MM.1S (cell line): ENCODE measurements at places on chromosomes 12 and 14.
A peak's percentile ranks its signal among the peaks of the same experiment; 100 is the strongest.

GRCh38 chr14:90780519-90780918 lies 35.7 kb downstream of the TTC7B start:
- no peak overlapping the region for H3K27ac ChIP-seq
- H3K4me1 ChIP-seq: no peaks in the 10 kb centered on the region
- no peak for DNase-seq
- H3K27me3 ChIP-seq: no peaks in the 10 kb centered on the region

GRCh38 chr12:128978067-128978466 lies 124.8 kb downstream of the GLT1D1 start:
- no peak overlapping the region for H3K27ac ChIP-seq
- H3K27me3 ChIP-seq: no peaks in the 10 kb centered on the region
- no peak overlapping the region for H3K4me3 ChIP-seq
- no peaks in the 10 kb centered on the region for H3K4me1 ChIP-seq

GRCh38 chr12:3576891-3577290 lies 85.9 kb downstream of the PRMT8 start:
- H3K36me3 ChIP-seq: no peaks in the 10 kb centered on the region
- no peaks in the 10 kb centered on the region; the same call in 1 of the 2 replicates for H3K27me3 ChIP-seq
- H3K4me1 ChIP-seq: no peaks in the 10 kb centered on the region
- no peak for DNase-seq

- no peak overlapping the region for H3K4me3 ChIP-seq
- no peaks in the 10 kb centered on the region for H3K4me1 ChIP-seq
- H3K27me3 ChIP-seq: no peaks in the 10 kb centered on the region
- DNase-seq: no peak
Observed at GRCh38 chr12:115867854-115868253, 409.6 kb downstream of the MED13L start.

DNA sequence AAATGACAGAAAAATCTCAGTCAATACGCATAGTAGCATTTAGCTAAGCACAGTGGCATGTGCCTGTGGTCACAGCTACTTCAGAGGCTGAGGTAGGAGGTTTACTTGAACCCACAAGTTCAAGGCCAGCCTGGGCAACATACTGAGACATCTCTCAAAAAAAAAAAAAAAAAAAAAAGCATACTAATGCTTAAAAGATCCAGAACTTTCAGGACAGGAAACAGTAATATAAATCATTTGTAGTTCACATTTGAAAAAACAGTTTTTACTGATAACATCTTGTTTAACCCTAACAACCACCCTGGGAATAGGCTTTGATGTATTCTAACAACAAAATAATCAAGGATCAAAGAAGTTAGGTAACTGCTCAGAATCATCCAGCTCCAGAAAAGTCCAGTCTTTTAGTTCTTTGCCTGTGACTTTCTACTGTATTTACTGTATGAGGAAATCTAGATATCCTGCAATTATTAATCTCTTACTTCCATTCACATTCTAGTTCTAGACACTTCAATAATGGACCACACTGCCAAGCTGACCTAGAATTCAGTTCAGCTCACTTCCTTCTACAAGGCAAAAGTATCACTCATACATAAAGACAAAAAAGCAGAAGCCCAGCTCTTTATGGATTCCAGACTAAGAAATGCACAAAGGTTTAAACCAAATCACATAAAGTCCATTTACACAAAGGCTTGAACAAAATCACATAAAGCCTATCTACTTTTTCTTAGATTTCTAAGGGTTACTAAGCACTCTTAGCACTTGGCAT lies 28.5 kb downstream of the PAWR start:
- DNase-seq: no peak
- no peak overlapping the region for H3K27ac ChIP-seq
- no peaks in the 10 kb centered on the region for H3K27me3 ChIP-seq
- H3K4me3 ChIP-seq: no peak overlapping the region
- H3K36me3 ChIP-seq: no peaks in the 10 kb centered on the region

DNA sequence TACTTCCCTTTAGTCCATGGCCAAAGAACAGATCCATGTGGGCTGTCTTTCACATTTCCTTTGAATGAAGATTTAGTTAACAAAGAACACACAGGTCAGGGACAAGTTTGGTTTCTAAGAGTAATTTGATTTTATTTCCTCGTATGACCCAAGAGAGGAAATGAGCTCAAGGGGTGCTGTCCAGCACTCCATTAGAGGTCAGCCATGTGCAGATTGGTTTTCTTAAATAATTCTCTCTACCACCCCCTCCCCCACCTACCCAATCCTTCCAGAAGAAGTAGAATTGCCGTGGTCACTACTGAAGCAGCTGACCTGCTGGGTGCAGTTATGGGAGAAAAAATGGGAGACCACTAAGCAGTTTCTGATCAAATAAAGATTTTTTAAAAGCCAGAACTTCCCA lies 13.9 kb upstream of the OAS1 start:
- no peaks in the 10 kb centered on the region for H3K27me3 ChIP-seq
- H3K27ac ChIP-seq: no peak overlapping the region
- H3K4me1 ChIP-seq: no peaks in the 10 kb centered on the region
- no peak for DNase-seq
- no peaks in the 10 kb centered on the region for H3K36me3 ChIP-seq
- H3K4me3 ChIP-seq: no peak overlapping the region

GRCh38 chr12:69354556-69355187 lies 4.9 kb upstream of the YEATS4 start:
- no peaks in the 10 kb centered on the region for H3K36me3 ChIP-seq
- DNase-seq: no peak
- H3K27me3 ChIP-seq: no peaks in the 10 kb centered on the region
- H3K4me3 ChIP-seq: no peak overlapping the region

DNA sequence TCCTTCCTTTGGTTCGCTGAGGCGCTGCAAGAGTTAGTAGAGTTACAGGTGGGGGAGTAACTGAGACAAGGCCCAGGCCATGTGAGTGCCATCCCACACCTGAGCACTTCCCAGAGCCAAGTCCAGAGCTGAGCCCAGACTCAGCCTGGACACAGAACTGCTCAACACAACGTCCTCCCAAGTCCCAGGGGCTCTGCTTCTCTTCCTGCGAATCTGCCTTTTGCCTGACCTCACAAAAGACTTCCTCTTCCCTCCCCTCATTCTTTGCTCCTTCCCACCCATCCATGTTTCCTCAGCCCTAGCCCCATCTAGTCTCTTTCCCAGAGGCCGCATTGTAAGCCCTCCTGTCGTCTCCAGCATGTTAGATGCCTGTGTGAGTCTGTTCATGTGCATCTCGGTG lies 16.6 kb upstream of the MCRS1 start:
- H3K4me3 ChIP-seq: no peak overlapping the region
- H3K36me3 ChIP-seq: no peaks in the 10 kb centered on the region
- no peak overlapping the region for H3K27ac ChIP-seq
- H3K27me3 ChIP-seq: no peaks in the 10 kb centered on the region
- DNase-seq: no peak
- peaks cover 15% of the 10 kb centered on the region for H3K4me1 ChIP-seq

DNA sequence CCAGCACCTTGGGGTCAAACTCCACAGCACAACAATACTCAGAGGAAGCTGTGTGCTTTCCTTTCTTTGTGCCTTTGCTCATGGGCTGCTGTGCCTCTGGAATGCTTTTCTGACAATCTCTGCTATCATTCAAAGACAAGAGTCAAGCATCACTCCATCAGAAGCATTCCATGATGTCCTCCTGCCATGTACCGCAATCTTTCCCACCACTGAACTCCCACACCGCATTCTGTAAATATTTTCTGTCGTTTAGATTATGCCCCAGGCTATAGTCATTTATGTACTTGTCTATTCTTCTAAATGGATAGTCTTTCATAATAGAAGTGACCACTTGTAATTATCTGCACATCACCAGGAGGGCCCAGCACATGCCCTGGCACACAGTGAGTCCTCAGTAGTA lies 327.8 kb downstream of the PDZRN4 start:
- 0 out of 2 replicates have a peak, but pooled peaks cover 8% of the 10 kb centered on the region for H3K4me1 ChIP-seq
- H3K27me3 ChIP-seq: no peaks in the 10 kb centered on the region
- H3K36me3 ChIP-seq: no peaks in the 10 kb centered on the region
- no peak for DNase-seq

GRCh38 chr12:28456934-28457710 lies 266.9 kb downstream of the CCDC91 start:
- no peak overlapping the region for H3K27ac ChIP-seq
- no peaks in the 10 kb centered on the region for H3K27me3 ChIP-seq
- DNase-seq: no peak
- H3K36me3 ChIP-seq: no peaks in the 10 kb centered on the region
- H3K4me1 ChIP-seq: peaks cover 11% of the 10 kb centered on the region; the same call in 1 of the 2 replicates

DNA sequence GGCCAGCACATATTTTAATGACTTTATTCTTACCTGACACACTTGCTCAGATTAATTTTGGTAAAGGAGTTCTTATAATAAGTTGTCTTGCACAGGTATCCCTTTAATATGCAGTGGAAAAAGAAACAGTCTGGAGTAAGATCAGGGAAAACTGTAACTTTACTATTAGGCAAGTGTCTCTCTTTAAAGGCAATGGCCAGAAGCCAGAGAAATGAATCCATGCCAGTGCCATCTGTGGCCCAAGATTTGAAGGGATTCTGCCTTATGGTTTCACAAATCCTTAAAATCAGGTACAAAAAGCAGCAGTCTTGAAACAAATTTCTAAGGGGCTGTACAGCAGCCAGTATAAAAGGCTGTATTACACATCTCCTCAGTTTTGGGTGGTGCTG lies 22.4 kb downstream of the NFYB start:
- no peaks in the 10 kb centered on the region for H3K36me3 ChIP-seq
- H3K27ac ChIP-seq: no peak overlapping the region
- H3K27me3 ChIP-seq: no peaks in the 10 kb centered on the region
- no peak for DNase-seq

GRCh38 chr14:91354221-91354916 lies 63.3 kb downstream of the CCDC88C start:
- no peaks in the 10 kb centered on the region for H3K36me3 ChIP-seq
- H3K4me1 ChIP-seq: peaks cover 82% of the 10 kb centered on the region

DNA sequence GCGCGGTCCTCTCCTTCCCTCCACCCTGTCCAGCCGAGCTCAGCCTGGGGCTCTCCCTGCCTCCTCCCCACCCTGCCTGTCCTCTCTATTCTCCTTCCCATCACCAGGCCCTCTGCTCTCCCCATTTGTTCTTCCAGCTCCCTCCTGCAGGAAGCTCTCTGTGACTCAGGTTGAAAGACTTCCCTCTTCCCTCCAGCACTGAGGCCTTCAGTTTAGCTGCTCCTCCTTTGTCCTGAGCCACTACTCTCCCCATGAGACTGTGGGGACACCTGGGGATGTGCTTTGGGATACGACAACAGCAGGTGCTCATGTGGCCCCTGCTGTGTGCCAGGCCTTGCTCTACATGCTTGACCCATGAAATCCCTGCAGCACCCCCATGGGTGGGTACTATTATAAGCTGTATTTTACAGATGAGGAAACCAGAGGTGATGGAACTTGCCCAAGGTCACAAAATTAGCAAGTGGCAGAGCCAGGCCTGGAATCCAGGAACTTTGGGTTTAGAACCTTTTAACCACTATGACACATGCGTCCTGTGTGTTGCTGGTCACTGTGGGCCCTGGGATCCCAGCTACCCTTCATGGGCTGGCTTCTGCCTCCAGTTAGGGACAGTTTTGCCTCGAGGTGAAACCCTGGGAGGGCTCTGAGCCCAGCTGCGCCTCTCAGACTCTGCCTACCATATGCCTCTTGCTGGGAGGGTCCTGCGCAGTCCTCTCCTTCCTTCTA lies 5.5 kb downstream of the KRT80 start:
- H3K36me3 ChIP-seq: no peaks in the 10 kb centered on the region
- no peak overlapping the region for H3K4me3 ChIP-seq
- no peak overlapping the region for H3K27ac ChIP-seq
- DNase-seq: no peak
- H3K4me1 ChIP-seq: 0 out of 2 replicates have a peak, but pooled peaks cover 4% of the 10 kb centered on the region

DNA sequence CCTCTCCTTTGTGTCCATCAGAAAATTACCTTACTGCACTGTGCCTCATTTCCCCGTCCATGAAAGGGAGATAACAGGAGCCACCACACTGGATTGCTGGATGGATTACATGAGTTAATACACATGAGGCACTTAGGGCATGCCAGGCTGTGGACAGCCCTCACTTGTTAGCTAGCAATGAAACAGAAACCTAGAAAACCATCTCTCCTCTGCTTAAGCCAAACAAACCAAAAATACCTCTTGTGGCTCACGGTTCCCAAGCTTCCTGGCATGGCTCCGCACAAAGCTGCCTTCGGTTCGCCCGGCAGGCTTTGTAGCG lies 660 bp upstream of the HCFC2 start:
- no peaks in the 10 kb centered on the region for H3K36me3 ChIP-seq
- peak overlapping the region; percentile 84 for H3K4me3 ChIP-seq
- H3K27me3 ChIP-seq: no peaks in the 10 kb centered on the region
- H3K4me1 ChIP-seq: peaks cover 15% of the 10 kb centered on the region

GRCh38 chr12:26212396-26212795 lies 17.0 kb downstream of the SSPN start:
- no peak overlapping the region for H3K27ac ChIP-seq
- no peaks in the 10 kb centered on the region for H3K4me1 ChIP-seq
- H3K4me3 ChIP-seq: no peak overlapping the region

DNA sequence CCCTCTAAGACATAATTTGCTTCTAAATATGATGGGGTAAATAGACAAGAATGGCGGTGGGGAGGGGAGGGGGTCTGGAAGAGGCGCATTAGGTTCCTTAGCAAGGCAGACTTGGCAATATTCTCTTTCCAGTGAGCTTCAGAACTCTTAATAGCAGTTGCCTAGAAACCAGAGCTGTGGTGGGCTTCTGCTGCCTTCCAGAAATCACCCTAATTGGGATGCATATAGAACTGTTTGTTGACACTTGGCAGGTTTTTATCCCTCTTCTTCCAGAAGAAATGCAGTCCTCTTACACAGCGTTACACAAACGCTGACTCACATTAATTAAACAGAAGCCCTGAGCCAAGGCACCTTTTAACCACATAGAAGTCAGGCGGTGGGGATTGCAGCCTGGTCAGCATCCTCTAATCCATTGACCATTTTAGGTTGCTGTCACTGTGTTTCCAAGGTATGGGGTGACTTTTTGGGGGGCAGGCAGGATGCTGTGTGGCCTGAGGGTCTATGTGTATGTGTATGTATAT lies 114.1 kb downstream of the CCDC60 start:
- H3K27ac ChIP-seq: no peak overlapping the region
- no peak overlapping the region for H3K4me3 ChIP-seq
- DNase-seq: no peak
- H3K4me1 ChIP-seq: no peaks in the 10 kb centered on the region
- H3K27me3 ChIP-seq: no peaks in the 10 kb centered on the region

- DNase-seq: no peak
- no peaks in the 10 kb centered on the region for H3K27me3 ChIP-seq
- no peaks in the 10 kb centered on the region for H3K36me3 ChIP-seq
Observed at GRCh38 chr12:27194644-27195043, 49.4 kb upstream of the STK38L start.

DNA sequence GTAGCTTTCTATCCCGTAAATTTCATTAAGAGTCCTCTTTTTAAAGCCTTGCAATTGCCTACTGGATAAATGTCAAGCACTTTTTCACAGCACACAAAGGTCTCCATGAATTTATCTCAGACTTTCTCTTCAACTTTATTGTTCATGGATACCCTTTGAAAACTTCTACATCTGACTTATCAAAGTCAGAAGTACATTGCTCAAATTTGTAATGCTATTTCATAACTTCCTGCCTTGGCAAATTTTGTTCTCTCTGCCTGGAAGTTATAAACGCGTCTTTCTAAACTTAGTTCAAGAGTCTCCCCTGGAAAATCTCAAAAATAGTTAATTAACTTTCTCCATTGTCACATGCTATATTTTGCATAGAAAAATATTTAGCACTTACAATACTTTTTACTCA lies 55.9 kb upstream of the RERGL start:
- H3K27me3 ChIP-seq: no peaks in the 10 kb centered on the region
- no peak overlapping the region for H3K4me3 ChIP-seq
- H3K36me3 ChIP-seq: no peaks in the 10 kb centered on the region
- peaks cover 10% of the 10 kb centered on the region for H3K4me1 ChIP-seq
- no peak overlapping the region for H3K27ac ChIP-seq
